ENCODE measurements at places on chromosomes 4 and X.

- no peak for DNase-seq
Observed at GRCh38 chrX:76147106-76147505, 25.8 kb upstream of the PBDC1 start.

DNA sequence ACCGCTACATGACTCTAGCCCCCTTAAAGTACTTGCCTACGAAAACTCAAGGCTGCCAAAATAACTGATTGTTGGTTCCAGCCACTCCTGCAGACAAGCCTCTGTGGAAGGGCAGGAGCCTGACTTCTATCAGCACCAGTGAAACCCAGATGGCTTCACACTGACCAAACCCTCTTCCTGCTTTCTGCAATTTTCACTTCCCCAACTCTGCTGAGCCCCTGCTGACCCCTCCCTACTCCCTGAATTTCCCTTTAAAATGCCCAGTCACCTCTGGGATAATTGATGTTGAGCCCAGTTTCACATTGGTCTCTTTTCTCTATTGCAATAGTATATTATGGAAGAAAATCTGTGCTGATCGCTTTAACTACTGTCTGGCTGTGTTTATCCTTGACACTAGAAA is 61.6 kb upstream of the STS start:
- no peak for DNase-seq

GRCh38 chr4:4788573-4788972 is 70.9 kb upstream of the MSX1 start:
- DNase-seq = no peak

GRCh38 chrX:45598861-45599260 is 398.2 kb upstream of the DIPK2B start:
- DNase-seq = peak; percentile 88

DNA sequence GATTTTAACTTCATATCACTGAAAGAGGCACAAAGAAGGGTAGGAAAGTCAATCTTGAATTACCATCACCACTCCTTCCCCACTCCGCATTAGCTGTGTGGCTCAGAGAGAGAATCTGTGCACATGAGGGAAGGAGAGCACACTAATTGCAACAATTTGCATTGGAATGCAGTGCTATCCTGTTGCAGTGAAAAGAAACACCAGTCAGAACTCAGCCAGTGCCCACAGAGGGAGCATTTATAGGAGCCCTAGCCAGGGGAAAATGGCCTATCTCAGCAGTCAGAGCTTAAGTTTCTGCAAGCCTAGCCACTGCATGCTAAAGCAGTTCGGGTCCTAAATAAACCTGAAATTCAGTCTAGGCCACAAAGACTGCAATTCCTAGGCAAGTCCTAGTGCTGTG is 159.4 kb upstream of the AR start:
- no peak for DNase-seq

- DNase-seq = peak; percentile 99
Observed at GRCh38 chr4:123555233-123555806, 158.7 kb downstream of the SPRY1 start.

- peak; percentile 24 for DNase-seq
Observed at GRCh38 chr4:96603641-96604040, 763.7 kb downstream of the PDHA2 start.

GRCh38 chr4:2078584-2078983 is 19.5 kb downstream of the NAT8L start:
- DNase-seq = no peak

- no peak for DNase-seq
Observed at GRCh38 chr4:74166135-74166534, 8.2 kb downstream of the MTHFD2L start.

GRCh38 chrX:31039327-31039711 is 32.5 kb downstream of the FTHL17 start:
- no peak for DNase-seq

DNA sequence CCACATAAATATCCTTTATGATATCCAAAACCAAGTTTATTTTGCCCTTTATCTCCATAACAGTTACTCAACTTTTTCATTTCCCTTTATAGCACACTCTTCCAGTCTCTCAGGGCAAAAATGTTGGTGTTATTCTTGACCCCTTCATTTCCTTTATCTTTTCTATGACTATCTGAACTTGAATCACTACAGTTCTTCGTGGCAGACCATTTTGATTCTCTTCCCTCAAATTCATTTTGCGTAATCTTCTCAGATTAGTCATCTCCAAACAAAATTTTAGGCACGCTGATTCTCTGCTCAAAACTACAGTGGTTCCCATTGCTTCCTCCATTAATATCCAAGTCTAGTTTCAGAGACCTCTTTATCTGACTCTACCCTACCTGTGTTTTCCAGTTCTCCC is 26.1 kb downstream of the RUFY3 start:
- peak; percentile 44 for DNase-seq

GRCh38 chr4:52619591-52619931 is 39.5 kb downstream of the USP46 start:
- DNase-seq = no peak
